ENCODE measurements at places on chromosomes 1 and 21. TPM values are rescaled to one million over a fixed set of nuclear protein-coding genes. Genes with fewer than 3 reads are reported as not detected.

Gene PADI3
- total RNA-seq: not detected

Gene MAST2
- total RNA-seq: 9.9 TPM

Gene PTGFR
- total RNA-seq: 1.0 TPM

Gene GSTM5
- 1.8 TPM for total RNA-seq

Gene ZNF695
- total RNA-seq: not detected

Gene ADORA1
- 16.1 TPM for total RNA-seq

Gene SAMSN1
- 1.8 TPM for total RNA-seq

Gene MYOG
- not detected for total RNA-seq

GRCh38 chr1:208074353-208074752 is 163.4 kb upstream of the CD34 start:
- no peak for DNase-seq

GRCh38 chr1:174768516-174768915 is 231.2 kb upstream of the CACYBP start:
- DNase-seq: no peak

DNA sequence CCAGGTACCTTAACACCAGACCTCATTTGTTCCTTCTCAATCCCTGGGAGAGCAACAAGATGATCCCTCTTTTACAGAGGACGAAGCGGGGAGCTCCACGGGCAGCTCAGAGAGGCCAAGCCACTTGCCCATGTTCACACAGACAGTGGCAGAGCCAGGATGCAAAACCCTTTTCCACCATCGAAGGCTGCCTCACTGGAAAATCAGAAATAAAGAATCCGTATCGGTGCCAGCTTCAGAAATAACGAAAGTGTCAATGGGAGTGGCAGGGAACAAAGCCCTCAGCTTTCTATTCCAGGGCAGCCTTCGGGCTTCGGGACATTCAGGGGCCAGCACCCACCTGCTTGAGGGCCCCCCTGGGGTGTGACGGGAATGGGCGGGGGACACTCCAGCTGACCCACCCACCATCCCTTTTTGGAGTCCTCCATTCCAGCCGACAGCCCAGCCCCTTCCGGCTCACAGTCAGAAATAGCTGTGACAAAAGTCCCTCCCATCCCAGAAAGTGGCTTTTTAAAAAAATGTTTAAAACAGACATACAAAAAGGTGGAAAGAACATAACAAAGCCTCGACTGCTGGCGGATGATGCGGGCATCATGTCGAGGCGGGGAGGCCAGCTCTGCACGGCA is 6.0 kb downstream of the IFFO2 start:
- DNase-seq: no peak

DNA sequence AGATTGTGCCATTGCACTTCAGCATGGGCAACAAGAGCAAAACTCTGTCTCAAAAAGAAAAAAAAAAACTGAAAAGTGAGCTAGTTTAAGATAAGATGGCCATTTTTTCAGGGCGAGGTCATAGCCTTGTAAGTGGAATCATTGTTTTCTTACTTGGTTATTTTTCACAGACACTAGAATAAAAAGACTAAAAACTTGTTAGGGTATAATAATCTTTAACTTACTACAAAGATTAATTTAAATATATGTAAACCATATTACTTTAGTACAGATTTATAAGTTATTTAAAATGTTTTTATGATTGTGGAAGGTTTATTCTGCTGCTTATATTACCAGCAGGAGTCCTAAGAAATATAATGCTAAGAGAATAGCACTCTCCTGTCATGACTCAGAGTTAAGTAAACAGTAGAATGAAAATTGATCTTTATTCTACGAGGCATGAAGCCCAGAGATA is 23.5 kb downstream of the ANGPTL1 start:
- DNase-seq: no peak

DNA sequence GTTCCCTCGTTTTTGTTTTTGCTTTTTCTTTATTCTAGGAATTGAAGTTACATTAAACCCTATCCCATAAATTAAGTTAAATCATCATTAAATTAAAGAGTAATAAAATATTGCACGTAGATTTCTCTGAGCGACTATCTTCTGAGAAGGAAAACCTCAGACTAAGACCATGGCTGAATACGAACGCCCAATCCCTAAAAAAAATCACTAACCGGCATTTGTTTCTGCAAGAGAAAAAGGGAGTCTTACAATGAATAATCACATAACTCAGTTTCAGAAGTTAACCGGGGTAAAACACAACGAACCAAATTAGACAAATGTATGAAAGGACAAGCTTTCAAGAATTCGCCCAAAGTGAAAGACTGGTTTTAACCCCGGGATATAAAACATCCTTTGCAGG is 1.3 kb downstream of the PIK3R3 start:
- no peak for DNase-seq
